ENCODE measurements at places on chromosomes 1 and 21.
A peak's percentile ranks its signal among the peaks of the same experiment; 100 is the strongest.

- no peak for DNase-seq
Observed at GRCh38 chr1:107016376-107016978, 40.0 kb upstream of the PRMT6 start.

- DNase-seq, result no peak
Observed at GRCh38 chr1:221689138-221689537, 52.8 kb downstream of the DUSP10 start.

DNA sequence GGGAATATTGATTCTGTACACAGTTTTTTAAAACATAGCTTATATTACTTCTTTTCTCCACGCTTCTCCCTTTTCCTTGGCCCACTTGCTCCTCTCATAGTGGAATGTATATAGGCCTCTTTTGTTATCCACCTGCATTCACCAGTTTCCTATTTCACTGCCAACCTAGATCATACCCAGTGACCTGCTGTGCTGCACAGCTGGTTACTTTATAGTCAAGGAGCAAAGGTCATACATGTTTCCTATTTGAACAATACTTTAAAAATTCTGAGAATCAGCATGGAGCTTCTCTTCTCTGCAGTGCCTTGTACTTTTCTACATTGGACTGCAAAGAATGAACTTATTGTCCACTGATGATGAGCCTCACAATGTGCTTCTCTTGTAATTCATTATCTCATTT, 4.3 kb upstream of the SLC35D1 start:
- DNase-seq, result no peak

- no peak for DNase-seq
Observed at GRCh38 chr21:29306920-29307319, 8.2 kb downstream of the BACH1 start.

DNA sequence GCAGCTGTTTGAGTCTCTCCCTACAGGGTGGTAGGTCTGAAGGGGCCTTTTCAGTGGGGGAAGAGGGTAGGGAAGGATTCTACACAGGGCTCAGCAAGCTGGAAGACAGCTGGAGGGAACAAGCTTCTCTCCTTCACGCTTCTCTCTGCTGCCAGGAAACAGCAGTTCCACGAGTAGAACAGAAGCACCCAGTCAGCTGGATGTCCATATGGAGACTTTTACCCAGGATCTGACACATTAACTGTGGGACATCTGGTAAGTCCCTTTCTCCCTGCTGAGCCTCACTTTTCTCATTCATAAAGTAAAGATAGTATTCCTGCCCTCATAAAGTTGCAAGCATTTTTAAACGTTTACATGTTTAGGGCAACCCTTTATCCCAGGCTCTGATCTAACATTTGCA, 280.3 kb downstream of the OMA1 start:
- DNase-seq, result no peak

- no peak for DNase-seq
Observed at GRCh38 chr1:101025283-101025656, 314 bp downstream of the DPH5 start.

GRCh38 chr1:198491028-198491427, 49.5 kb downstream of the ATP6V1G3 start:
- DNase-seq, result no peak

- peak; percentile 45 for DNase-seq
Observed at GRCh38 chr1:16181887-16182719, 26.2 kb upstream of the EPHA2 start.

- peak; percentile 19 for DNase-seq
Observed at GRCh38 chr1:18922319-18922726, 20.0 kb upstream of the ALDH4A1 start.

DNA sequence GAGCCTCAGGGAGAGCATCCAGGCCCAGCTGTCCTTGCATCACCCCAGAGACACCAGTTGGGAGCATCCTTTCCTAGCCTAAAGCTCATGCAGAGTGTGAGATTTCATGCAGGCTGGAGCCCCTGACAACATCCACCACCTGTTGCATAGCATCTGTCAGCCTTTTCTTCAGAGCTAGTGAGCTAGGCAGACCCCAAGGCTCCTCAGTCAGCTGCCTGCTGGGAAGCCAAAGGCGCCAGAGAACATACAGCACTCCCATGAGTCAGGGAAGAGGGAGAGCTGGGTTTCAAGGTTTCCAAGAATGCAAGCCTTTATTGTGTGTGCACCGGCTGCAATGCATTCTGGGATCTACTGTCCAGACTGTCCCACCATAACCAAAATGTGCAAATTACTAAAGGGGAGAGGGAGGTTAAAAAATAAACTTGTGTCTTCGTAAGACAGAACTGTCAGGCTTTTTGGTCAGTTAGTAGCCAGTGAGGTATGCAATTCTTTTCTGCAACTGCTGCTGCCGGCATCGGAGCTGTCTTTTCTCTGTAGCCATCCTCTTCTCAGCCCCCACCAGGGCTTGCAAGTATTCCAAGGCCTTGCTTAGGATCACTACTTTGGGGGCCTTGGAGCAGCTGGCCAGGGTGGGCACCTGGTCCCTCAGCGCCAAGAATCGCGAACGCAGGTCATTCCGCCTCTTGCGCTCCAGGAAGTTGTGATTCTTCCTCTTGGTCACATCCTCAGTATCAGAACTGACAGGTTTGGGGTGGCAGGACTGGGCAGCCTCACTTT, 4.6 kb downstream of the MYCL start:
- no peak for DNase-seq

GRCh38 chr1:46798810-46799209, at the start of gene CYP4B1:
Gene CYP4B1, plus strand, starts transcription at chr1:46799046. Its CDS starts 36 bp downstream, at chr1:46799082.
- DNase-seq, result no peak

DNA sequence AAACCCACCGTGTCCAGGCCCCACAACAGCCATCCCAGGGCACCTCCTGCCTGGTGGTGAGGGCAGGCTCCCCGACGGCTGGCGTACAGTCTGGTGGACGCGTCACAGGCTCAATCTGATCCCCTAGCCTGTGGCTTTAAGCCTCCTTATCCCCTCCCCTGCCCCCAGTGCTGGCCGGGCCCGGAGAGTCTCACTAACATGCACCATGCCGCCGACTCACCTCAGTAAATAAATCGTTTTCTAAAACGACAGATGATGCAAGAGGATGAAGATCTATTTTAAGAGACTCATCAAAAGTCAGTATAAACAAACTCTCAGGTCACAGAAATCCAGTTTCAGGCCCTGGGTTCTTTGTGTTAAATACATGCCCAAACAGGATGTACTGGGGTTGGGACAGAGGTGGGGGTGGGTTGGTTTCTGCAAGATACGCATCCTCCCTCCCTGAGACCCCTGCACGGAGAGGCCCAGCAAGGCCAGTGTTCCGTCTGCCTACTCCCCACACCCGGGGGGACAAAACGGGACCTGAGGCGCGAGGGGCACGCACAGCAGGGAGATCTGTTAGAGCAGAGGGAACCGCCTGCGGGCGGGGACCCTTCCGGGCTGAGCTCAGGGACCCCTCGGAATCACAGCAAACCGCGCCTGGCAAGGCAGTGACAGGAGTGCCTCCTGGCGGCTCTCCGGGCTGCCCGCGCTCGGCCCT, 3.1 kb downstream of the PANK4 start:
- DNase-seq, result no peak

DNA sequence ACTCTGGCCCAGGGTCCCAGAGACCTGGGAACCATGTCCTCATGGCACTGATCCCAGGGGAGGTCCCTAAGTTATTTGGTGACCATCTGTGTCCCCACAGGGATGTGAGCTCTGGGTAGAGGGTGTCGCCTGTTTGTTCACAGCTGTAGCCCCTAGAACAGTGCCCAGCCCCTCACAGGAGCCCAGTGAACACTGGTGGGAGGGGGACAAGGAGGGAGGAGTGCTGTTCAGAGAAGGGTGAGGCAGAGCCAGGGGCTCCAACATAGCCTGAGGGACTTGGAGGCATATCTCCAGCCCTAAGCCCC, 450.4 kb downstream of the MATN1 start:
- DNase-seq, result no peak

DNA sequence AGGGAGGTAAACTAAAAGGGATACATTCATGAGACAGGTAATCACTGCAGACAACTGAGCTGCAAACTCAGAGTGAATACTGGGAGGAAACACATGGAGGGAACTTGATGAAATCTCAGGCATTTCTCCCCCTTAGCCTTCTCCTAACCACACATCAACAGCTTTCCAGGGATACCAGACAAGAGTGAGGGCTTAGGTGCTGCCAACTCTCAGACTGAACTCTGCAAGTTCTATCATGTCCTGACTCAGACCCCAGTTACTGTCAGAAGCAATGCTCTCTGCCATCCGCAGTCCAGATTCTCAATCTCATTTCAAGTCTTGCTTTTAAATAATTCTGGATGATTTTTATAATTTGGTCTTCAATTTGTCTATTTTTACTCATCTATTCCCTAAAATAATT, 267.3 kb downstream of the LTN1 start:
- DNase-seq, result no peak

DNA sequence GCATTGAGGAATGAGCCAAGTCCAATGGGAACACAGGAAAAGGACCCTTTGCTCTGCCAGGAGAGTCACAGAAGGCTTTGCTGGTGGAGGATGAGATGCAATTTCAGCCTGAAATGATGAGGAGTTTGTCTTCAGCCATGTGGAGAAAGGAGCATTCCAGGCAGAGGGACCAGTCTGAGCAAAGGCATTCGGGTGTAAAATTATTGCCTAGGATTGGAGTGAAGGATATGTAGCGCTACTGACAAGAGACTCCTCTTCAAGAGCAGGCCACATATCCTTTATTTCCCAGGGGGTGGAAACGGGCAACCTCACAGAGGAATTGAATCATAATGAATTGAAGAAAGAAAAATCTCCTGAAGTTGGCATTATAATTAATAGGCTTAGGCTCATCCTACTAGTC, 1.1 kb upstream of the CSF1 start:
- no peak for DNase-seq

- DNase-seq, result no peak
Observed at GRCh38 chr1:1259951-1260600, 13.6 kb upstream of the C1QTNF12 start.

DNA sequence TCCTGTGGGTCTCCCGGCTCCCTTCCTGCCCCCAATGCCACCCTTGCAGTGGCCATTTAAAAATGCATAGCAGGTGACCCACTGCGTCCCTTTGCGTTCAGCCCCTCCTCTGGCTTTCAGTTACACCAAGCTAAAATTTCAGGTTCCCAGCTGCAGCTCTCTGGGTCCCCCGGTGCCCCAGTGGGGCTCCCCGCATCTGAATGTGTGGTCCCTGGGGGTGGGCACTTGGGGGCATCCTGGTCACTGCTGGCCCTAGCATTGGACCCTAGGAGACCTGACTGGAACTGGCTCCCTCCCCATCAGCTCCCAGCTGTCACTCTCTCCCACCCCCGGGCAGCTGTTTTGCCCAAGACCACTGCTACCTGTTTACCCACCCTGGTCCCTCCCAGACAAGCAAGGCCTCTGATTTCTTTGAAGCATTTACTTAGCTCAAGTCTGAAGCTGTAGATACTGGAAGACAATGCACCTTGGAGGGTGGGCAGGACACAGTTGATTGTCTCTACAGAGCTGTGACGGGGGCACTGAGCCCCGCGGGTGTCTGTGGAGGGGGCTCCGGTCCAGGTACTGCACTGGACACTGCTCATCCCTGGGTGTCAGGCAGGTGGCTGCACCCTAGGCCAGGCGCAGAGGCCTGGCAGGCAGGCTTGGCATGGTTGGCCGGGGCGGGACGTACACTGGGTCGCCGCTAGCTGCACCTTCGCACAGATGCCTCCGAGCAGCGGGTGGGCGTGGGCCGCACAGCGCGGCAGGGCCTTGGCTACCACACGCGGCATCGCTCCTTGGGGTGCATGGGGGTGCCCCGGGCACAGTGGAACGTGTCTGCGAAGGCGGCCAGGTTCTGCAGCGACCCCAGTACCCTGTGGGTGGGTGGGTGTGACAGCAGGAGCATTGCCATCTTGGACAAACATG, 3.9 kb downstream of the PRXL2B start:
- DNase-seq, result no peak

Measured in GOT3 (cell line).